ENCODE measurements at places on chromosomes 13 and 19.

DNA sequence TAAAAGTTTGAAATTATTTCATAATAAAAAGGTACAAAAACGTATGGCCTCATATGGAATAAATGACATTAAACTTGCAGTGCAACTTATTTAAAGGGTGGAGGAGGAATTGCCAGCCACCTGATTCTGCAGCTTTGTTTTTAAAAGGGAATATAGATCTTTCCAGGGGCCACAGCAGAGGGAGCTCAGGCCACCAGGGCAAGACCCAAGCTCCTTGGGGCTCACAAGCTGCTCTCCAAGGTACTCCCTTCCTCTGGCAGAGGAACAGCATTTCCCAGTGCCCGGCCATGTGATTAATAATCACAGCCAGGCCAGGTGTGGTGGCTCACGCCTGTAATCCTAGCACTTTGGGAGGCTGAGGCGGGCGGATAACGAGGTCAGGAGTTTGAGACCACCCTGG lies 6.2 kb downstream of the ACOD1 start:
- DNase-seq = no peak

DNA sequence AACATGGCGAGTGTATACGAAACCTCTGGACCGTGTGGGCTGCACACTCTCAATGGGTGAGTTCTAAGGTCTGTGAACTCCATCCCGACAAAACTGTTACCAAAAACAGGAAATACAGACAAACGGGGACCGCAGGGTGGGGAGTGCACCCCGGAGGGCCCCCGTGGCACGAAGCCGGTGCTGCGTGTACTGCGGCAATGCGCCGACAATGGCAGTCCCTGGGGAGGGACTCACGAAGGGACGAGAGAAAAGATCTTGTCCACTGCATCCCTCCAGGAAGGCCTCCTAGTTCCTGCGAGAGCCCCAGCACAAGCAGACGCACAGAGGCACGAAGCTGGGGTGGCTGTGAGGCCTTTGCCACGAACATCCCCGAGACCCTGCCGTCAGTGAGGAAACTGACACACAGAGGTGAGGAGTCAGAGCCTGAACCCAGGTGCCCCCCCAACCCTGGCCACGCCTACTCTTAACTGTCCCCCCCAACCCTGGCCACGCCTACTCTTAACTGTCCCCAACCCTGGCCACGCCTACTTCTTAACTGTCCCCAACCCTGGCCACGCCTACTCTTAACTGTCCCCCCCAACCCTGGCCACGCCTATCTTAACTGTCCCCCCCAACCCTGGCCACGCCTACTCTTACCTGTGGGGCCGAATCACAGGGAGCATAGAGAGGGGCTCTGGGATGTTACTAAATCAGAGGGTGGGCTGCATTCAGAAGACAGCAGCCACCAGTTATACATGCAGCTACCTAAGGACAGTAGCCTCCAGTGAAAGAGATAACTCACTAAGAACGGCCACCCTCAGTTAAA lies 4.2 kb downstream of the MED16 start:
- DNase-seq = no peak

- no peak for DNase-seq
Measured at GRCh38 chr19:7681340-7682174, 924 bp downstream of the TRAPPC5 start.

GRCh38 chr13:93752541-93752940 lies 525.9 kb downstream of the GPC6 start:
- DNase-seq = no peak

DNA sequence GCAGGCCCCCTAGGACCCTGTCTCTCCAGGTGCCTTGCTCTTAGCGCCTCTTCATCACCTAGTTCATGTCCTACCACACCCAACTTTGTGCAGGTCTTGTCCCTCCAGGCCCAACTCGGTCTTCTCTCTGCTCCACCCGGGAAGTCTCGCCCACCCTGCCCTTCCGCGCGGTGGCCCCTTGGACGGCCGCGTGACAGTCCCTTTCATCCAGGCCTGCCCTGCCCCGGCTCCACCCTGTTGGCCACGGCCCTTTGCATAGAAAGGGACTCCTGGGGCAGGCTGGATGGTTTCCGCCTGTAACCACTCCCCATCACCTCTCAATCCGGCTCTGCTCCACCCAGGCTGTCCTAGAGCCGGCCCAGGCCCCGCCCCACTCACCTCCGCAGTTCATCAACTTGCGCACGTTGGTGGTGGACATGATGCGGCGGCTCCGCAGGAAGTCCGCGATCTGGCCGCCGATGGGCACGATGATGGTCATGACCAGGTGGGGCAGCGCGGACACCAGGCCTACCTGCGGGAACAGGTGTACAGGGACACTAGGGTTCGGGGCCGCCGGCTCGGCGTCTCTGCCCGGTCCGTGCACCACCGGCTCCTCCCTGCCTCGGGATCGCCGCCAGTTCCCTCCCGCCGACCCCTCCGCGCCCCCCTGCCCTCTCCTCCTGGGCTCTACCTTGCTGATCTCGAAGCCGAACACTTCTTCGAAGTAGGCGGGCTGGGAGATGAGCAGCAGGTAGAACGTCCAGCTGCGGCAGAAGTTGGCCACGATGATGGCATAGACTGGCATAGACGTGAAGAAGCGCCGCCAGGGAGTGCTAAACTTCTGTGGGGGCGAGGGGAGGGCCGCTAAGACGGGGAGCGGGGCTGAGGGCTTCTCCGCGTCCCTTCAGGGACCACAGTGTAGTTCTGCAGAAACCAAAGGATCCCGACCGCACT lies 7.2 kb downstream of the GFY start:
- DNase-seq = no peak

DNA sequence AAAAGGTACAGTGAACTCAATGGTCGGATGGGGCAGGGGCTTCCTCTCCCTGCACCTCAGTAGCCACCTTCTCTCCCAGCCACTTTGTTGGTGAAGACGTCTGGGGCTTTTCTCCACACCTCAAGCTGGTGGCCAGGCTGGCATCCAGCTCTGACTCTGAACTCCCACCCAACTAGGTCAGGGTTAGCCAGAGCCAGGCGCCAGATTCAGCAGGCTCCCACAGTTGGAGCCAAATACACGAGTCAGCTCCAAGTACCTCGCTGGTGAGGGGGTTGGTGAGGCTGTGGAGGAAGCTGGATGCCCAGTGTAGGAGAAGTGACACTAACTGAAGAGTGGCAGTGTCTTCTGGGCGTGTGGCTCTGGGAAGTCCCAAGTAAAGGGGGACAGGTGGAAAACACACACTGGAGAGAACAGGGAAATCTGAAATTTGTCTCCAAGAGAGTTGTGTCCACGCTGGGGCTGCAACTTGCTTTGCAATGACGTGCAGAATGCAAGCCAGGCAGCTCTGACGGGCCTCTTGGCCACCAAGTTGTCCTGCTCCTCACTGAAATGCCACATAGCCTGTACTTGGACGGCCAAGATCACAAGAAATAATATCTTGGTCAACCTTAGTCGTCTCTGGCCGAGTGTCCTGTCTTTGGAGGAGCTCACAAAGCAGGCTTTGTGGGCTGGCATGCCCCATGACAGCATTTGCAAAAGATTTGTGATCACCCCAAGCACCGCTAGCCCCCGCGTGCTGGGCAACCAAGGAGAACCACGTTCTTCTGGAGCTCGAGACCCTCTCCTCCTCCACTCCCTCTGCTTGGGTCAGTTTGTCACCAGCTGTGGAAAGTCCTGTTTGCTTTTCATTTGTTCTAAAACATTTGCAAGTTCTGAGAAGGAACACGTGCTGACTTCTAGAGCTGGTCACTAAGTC lies 18.1 kb downstream of the SLC7A1 start:
- no peak for DNase-seq

Measured in cortex of kidney (tissue), 1 donor.